Vagina (tissue), 2 donors: ENCODE measurements at places on chromosomes 12 and 14. TPM values are rescaled to one million over a fixed set of nuclear protein-coding genes. Genes with fewer than 3 reads are reported as not detected.
A peak's percentile ranks its signal among the peaks of the same experiment; 100 is the strongest.

Gene LRTM2
- total RNA-seq = not detected

DNA sequence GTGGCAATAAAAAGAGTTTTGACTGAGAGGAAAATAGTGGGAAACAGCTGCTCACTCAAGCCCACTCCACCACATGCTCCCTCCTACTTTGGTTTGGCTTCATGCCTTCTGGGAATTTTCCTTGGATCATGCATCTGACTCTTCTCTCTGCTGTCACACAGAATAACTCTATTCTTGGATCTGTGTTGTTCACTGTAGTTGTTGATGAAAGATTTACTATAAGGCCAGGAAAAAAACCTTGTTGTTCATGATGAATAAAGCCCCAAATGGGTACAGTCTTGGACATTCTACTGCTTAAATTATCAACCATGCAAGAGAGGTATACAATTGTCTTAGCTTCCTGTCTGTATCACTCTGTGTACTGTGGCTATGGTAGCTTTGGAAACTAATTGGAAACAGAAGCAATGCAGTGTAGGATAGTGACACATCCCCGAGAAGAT is 70.5 kb downstream of the TMX1 start:
- H3K36me3 ChIP-seq = no peaks in the 10 kb centered on the region
- H3K27ac ChIP-seq = peak overlapping the region; percentile 64

Gene CNPY2
- 65.6 TPM for total RNA-seq

GRCh38 chr12:120421701-120422100 is 16.2 kb upstream of the COX6A1 start:
- no peaks in the 10 kb centered on the region for H3K4me1 ChIP-seq
- no peak overlapping the region for H3K4me3 ChIP-seq
- H3K36me3 ChIP-seq = no peaks in the 10 kb centered on the region
- H3K27me3 ChIP-seq = no peaks in the 10 kb centered on the region
- H3K27ac ChIP-seq = no peak overlapping the region
- DNase-seq = no peak

DNA sequence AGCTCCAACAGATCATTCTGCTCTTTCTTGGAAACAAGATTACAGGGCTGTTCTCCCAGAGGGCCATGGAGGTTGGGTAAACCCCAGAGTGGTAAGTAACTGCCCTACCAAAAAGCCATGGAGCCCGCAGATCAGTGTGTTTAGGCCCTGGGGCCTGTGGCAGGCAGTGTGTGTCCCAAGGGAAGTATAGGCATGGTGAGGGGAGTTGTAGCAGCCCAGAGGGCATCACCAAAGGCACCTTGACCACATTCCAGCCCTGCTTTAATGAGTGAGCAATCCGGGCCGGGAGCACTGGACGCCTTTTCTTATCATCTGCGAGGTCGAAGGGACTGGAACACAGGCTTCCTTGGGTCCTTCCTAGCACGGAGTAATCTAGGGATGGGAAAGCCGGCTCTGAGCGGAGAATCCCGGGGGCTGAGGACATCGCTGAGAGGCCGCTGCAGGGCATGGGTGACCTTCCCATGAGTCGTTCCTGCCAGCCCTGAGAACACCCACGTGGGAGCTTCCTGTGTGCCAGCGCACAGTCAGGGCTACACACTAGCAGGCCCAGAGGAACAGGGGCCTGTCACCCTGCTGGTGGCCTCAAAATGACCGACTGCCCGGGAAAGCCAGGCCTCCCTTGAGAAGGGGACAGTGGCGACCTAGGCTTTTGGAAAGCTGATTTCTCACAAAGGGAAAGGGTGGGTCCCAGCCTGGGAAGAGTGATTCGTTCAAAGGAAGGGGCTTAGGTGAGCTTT is 91.3 kb downstream of the NINJ2 start:
- no peak for DNase-seq
- H3K36me3 ChIP-seq = no peaks in the 10 kb centered on the region
- peaks cover 65% of the 10 kb centered on the region for H3K4me1 ChIP-seq
- no peaks in the 10 kb centered on the region for H3K27me3 ChIP-seq

DNA sequence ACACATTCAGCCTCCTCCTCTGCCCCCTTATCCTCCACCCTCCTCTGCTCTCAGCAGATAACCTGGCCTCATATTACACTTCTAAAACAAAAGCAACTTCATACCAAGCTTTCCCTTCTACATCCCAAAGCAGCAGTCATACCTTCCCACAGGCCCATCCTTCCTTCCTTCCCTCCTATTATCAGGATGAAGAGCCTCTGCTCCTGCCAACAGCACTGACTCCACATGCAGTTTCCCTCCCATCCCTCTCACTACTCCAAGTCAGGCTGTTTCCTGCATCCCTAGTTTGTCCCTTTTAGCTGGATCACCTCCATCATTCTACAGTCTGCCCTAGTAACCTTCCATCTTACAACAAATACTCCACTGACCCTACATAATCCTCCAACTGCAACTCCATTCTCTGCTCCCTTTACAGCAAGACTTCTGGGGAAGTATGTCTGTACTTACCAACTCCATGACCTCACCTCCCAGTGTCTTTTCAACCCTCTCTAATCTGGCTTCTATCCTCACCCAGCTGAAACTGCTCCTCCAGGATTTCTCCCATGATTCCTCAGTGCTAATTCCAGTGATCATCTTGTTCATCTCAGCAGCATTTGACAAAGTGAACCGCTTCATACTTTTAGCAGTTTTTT is 4.9 kb upstream of the YEATS4 start:
- no peak for DNase-seq
- no peak overlapping the region for H3K4me3 ChIP-seq
- no peak overlapping the region for H3K27ac ChIP-seq
- no peaks in the 10 kb centered on the region for H3K36me3 ChIP-seq
- peaks cover 6% of the 10 kb centered on the region for H3K4me1 ChIP-seq

Gene AKAP3
- not detected for total RNA-seq

- no peak overlapping the region for H3K27ac ChIP-seq
- H3K27me3 ChIP-seq = no peaks in the 10 kb centered on the region
- no peaks in the 10 kb centered on the region for H3K36me3 ChIP-seq
These were observed 388.8 kb upstream of the USP15 start for GRCh38 chr12:61871485-61871810.

Gene INSM2
- 0.98 TPM for total RNA-seq

Gene LTBP2
- total RNA-seq = 52.5 TPM

- no peaks in the 10 kb centered on the region for H3K27me3 ChIP-seq
- DNase-seq = no peak
- no peak overlapping the region for H3K4me3 ChIP-seq
- H3K4me1 ChIP-seq = no peaks in the 10 kb centered on the region
These were observed 229.6 kb upstream of the EGLN3 start for GRCh38 chr14:34180434-34180833.

DNA sequence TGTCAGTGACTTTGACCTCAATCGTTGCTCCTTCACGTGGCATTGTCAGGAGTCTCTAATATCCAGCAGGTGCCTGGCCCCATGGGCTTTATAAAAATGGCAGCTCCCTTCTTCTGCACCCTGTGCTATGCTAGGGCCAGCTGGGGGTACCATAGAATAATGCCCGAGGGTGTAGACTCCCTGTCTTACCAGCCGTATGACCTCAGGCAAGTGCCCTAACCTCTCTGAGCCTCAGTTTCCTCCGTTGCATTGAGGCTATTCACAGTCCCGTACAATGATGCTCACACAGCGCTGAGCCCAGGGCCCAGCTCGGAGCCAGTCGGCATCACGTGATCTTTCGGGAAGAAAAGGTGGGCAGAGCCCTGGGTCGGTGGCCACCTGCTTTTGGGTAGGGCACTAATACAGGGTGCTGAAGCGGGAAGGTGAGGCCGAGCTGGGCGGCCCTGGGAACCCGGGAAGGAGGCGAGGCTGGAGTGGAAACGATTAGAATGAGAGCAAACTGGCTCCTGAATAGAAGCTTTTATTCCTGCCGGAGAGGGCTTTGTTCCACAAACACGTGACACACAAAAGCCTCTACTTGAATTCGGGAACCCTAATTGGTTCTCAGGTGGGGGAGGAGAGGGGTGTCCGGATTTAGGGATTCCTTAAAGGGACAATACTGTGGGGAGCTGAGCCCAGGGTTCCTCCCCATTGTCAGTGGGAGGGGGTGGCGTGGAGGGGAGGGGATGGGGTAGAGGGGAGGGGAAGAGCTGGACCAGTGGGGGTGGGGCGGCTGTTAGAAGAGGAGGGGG is 19.9 kb upstream of the MSI1 start:
- no peaks in the 10 kb centered on the region for H3K36me3 ChIP-seq
- no peaks in the 10 kb centered on the region for H3K27me3 ChIP-seq
- no peak for DNase-seq
- H3K4me3 ChIP-seq = no peak overlapping the region
- H3K4me1 ChIP-seq = peaks cover 6% of the 10 kb centered on the region

GRCh38 chr14:95182379-95182778 is 25.1 kb upstream of the DICER1 start:
- H3K27ac ChIP-seq = no peak overlapping the region
- H3K4me3 ChIP-seq = no peak overlapping the region
- DNase-seq = no peak
- no peaks in the 10 kb centered on the region for H3K36me3 ChIP-seq
- H3K4me1 ChIP-seq = peaks cover 21% of the 10 kb centered on the region

Gene RFX4
- total RNA-seq = not detected

Gene TTC7B
- 56.0 TPM for total RNA-seq

Gene KRT79
- total RNA-seq = 1.7 TPM

Gene PKP2
- total RNA-seq = 16.2 TPM
